ENCODE measurements at places on chromosomes 16 and 17.

- DNase-seq, result no peak
These were observed 46.2 kb downstream of the CDK12 start for GRCh38 chr17:39507511-39507910.

DNA sequence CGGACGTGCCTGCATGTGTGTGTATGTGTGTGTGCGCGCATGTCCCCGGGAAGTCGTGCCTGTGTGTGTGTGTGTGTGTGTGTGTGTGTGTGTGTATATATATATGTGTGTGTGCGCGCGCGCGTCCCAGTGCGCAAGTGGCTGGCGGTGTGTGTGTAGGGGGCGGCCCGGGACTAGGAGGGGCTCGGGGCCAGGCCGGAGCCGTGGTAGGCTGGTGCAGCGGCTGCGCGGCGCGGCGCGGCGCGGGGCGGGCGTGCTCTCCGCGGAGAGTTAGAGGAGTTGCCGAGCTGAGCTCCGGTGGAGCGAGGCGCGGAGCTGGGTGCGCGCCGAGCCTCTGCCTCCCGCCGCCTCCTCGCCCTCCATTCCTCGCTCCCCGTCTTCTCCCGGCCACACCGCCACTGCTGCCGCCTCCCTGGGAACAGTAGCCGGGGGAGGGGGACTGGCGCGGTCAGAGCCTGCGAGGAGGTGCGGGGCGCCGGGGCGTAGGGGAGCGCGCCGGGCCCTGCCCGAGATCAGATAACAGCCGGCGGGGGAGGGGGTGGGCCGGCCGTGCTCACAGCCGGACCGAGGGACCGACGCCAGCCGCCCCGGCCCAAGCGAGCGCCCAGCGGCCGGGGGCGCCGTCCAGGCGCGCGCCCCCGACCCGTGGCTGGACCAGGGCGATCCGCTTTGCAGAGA is at the start of gene KCNJ12:
Gene KCNJ12 (plus strand): TSS at position 277 of the 678 bp plus-strand sequence. CDS start 38,986 bp downstream, outside the sequence.
- DNase-seq, result peak; percentile 68

DNA sequence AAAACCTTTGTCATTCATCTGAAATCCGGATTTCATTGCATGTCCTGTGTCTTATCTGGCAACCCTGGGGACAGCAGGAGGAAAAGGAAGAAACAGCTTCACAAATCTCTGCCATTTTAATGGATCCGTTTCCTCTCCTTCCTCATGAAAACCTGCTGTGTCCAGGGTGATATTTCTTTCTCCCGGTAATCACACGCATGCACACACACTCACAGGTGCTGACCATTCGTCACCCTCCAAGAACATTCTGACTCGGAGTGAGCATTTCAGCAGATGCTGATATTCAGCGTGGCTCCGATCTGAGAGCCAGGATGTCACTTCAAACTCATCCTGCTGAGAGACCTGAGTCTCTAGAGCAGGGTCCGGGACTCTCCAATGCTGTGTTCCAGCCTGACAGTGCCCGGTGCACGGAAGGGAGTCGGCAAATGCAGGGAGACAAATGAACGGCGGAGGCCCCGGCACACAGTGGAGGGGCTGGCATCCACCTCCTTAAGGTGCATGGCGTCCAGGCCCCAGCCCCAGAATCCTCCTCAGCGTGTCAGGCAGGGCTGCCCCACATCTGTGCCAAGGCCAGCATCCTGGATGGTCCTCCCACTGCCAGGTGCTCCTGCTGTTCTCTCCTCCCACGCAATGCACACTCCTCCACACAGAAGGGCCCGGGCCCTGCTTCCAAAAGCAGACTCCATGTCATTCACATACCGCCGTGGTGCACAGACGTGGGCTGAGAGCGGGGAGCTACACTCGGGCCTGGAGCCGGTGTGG is 70.7 kb downstream of the RBFOX3 start:
- DNase-seq, result no peak

DNA sequence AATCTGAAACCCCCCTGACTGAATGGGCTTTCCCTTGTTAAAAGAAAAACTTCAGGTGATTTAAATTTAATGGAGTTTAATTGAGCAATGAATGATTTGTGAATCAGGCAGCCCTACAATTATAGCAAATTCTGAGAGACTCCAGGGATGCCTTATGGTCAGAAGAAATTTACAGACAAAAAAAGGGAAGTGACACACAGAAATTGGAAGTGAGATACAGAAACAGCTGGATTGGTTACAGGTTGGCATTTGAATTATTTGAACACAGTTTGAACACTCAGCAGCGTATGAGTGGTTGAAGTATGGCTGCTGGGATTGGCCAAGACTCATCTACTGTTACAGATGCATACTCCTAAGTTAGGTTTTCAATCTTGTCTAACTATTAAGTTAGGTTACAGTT is 19.0 kb upstream of the CPHXL start:
- DNase-seq, result no peak

GRCh38 chr16:79209308-79209707 is 391.2 kb downstream of the MAF start:
- DNase-seq, result no peak

DNA sequence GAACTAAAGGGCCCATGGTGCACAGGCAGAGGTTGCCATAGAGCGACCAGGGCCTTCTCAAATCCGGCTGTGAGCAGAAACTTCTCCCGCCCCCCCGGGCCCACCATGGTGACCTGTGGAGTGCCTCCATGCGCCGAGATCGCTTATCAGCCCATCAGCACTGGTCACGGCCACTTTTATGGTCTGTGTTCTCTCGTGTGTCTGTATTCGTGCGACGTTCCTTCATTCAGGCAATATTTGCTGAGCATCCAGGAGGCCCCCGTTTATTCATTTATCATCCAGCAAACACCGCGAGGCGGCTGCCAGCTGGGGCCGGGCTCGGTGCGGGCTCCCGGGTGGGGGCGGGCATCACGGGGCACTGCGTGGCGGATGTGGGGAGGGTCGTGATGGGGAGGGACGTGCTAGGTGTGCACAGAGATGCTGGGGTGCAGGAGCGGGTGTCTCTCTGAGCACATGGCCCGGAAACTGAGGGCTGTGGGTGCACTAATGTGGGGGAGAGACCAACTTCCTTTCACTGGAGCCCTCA is 88.0 kb upstream of the CBX4 start:
- DNase-seq, result no peak

DNA sequence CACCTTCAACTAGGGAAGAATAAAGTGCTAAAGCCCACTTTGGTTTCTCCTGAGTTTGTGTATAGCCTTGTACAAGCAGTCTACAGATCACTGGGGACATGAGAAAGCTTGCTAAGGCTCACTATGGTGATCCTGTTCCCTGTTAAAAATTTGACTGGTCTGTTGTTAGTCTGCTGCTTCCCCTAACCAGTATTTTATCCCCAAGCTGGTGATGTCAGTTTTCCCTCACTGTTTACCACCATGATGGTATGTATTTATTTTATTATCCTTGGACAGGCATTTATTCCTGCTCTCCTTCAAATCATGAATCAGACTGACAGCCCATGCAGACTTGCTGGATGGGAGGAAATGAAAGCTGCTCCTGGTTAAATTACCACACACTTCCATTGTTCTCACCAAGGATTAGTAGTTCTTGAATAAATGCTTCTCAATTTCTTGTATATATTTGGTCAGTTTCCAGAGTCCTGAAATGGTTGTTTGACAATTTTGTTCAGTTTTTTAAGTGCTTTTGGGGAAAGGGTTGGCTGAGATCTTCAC is 99.6 kb downstream of the CA4 start:
- no peak for DNase-seq

DNA sequence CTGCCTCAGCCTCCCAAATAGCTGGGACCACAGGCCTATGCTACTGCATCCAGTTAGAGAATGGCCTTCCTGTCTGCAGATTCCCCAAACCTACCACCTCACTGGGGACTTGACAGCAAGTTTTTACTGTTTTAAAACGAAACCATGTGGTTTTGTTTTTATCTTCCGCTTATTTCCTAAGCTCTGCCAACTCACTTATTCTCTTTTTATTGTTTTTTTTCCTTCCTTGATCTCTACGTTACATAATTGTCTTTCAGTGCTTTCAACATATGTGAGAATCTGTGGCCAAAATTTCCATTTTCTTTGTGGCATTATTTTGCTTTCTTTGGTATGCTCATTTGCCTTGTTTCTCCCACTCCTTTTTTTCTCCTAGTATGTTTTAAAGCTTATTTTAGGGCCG is 14.6 kb upstream of the SLC38A7 start:
- DNase-seq, result no peak

- DNase-seq, result no peak
These were observed 547 bp downstream of the RAB26 start for GRCh38 chr16:2148714-2149629.

DNA sequence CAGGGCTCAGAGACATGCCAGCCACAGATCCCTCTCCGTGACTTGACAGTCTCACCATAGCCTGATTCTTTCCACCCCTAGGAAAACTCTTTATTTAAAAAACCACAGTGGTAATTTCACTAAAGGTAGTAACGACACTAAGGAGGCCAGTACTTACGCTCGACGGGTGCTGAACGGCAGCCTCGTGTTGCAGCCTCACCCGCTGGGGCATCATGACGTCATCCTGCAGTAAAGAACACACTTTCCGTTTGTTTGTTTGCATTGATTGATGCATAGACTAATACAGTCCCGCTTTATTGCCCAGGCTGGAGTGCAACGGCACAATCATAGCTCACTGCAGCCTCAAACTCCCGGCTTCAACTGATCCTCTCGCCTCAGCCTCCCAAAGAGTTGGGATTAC is 65.1 kb upstream of the METRNL start:
- DNase-seq, result no peak

DNA sequence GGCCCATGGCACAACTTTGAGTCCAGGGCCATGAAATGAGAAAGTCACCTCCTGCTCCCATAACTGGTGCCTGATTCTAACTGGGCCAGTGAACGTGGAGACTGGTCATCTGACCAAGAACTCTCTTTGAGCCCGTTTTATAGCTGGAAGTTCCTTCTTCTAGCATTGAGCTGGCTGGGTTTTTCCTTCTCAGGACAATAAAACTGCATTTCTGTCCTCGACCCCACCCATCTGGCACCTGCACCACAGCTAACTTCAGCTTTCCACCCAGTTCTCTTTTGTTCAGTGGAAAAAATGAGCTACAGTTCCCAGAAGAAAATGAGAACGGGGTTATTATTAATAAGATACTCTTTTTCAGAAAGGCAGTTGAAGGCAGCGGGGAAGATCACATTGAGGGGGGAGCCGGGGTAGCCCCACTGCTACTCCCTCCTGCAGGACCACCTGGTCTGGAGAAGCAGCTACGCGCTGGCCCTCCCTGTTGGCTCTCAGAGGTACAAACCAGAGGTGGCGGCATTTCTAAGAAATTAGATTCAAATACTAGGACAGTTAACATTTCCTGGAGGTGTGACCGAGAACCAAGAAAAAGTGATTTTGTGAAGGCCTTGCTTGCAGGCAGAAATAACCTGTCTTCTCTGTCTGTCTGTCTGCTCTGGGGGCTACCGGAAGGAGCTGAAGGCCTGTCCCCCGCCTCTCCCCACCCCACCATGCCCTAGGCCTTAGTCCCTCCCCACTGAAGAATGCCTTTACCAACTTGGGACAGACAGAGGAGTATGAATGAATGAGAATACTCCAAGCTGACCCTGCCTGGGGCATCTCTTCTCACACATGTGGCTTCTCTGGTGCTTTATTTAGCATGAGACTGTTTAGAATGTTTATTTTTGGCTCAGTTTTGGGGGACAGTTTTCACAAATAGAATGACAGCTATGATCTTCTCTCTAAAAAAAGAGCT is 123.9 kb downstream of the XYLT1 start:
- DNase-seq, result no peak

All from Right ventricle myocardium superior (tissue), 1 donor.